Choroid plexus epithelial cell (primary cell): ENCODE measurements at places on chromosomes 1 and 21.

DNA sequence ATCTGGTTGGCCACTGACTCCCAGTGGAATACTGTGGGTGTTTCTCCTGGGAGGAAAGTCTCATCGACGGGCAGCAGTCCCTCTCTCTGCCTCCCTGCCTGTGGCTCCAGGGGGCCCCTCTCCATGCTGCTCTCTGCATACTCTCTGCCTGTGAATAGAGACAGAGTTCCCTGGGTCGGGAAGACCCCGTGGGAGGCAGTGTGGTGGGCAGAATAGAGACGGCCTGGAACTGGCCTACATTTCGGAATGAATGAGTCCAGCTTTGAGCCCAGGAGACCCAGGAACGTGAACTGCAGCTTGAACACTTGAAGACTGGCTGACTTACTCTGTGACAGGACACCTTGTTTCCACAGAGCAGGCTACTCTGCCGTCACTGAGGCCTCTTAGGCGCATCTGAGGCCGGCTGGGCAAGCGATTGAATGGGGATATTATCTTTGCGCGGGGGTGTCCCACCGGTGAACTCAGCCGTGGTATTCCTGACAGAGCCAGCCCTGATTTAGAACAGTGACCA lies 64.0 kb downstream of the KIF21B start:
- DNase-seq: no peak

GRCh38 chr1:210340311-210340710 lies 11.6 kb downstream of the HHAT start:
- DNase-seq: no peak

DNA sequence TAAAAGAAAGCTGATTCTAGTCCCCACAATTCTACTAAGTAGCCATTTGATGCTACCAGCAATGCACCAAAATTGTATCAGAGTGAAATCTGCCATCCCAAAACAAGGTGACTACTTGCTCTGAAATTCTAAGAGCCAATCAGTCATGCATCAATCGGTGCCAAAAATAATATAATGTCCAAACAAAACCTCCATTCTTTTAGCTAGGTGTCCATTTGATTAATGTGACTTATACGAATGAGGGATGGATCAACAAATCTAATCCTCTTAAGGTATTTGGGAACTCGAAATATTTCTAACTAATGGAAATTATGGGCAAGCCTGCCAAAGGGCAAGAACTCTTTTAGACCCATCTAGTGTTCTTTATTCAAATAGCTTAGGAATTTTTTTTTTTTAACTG lies 66.4 kb upstream of the NEK2 start:
- no peak for DNase-seq

DNA sequence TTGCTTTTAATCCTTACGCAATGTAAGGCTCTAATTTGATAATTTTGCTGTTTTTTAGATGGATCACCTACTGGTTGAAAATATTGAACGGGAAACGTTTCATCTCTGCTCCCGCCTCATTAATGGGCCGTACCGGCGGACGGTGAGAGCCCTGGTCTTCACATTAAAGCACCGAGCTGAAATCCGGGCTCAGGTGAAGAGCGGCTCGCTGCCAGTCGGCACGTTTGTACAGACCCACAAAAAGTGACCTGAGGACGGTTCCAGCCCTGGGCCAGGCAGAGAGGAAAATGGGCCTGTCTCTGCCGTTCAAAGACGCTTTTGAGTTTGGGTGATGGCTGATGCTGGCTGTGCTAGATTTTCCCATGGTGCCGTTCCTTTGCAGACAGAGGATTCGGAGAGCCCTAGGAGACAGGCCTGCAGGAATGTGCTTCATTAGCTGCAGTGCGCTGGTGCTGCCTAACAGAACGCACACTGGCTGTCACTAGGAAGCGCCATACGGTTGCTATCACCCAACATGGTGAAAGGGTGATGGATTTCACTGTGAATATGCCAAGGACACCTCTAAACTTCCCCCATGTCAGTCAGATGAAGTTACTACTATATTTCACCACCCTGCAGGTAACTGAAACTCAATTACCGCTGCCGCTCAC lies 42.9 kb downstream of the TCEANC2 start:
- DNase-seq: no peak

DNA sequence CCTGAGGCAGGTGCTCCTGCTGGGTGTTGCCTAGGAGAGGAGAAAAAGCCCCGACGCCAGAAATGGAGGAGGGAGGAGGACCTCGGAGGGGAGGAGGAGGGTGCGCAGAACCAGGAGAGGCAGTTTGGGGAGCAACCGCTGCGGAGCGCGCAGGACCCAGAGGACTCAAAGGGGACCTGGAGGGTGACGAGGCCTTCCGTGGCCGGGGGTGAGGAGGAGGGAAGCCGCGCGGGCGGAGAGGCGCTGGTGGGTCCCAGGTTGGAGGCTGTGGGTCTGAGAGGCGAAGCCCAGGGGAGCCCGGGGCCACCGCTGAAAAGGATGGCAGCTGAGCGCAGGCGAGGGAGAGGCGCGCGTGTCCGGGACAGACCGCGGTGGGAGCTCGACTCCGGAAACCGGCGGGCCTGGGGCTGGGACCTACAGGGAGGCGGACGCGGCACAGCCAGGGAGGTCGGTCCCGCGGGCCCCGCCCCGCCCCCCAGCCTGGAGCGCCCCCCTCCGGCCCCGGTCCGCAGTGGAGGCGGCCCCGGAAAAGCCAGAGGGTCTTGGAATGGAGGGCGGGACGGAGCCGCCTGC lies 15.1 kb downstream of the RNF223 start:
- no peak for DNase-seq
